ENCODE measurements at places on chromosomes 6 and 20. TPM values are rescaled to one million over a fixed set of nuclear protein-coding genes. Genes with fewer than 3 reads are reported as not detected.

SPO11 gene
- total RNA-seq = not detected

BPI gene
- total RNA-seq = not detected

ATP6V1G2 gene
- 0.69 TPM for total RNA-seq

ELOVL4 gene
- 1.2 TPM for total RNA-seq

NOTCH4 gene
- total RNA-seq = 0.63 TPM

SNX9 gene
- 23.4 TPM for total RNA-seq

NRN1 gene
- total RNA-seq = 1.0 TPM

RNF8 gene
- total RNA-seq = 25.1 TPM

C4B gene
- 1.5 TPM for total RNA-seq

Measured in A549 treated with ZK216348 at 1 μM for 4 hours (cell line).